Stimulated activated CD8-positive, alpha-beta memory T cell treated with anti-CD3 and anti-CD28 coated beads, Interleukin-7, amount 100 ng/mL, for 48 hours (primary cell): ENCODE measurements at places on chromosomes 5 and 9.

- DNase-seq = no peak
Measured at GRCh38 chr9:19223724-19224123, 6.8 kb upstream of the DENND4C start.

DNA sequence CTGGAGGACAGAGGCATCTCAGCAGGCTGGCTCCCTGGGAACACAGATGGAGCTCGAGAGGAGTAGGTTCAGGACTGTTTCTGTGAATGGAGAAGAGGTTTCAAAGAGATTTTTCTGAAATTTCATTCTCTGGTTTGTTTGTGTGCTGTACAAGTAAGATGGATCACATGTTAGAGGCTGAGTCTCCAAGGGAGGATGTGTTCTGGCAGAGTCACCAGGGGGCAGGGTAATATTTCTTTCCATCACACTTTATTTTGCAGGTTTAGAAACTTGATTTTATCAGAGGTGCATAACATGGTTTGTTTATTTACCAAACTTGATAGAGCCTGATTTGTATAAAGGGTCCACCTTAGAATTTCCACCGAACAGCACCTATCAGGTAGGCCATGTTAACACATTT lies 69.2 kb upstream of the ARL15 start:
- no peak for DNase-seq

GRCh38 chr9:83444110-83444509 lies 94.1 kb downstream of the FRMD3 start:
- DNase-seq = no peak

DNA sequence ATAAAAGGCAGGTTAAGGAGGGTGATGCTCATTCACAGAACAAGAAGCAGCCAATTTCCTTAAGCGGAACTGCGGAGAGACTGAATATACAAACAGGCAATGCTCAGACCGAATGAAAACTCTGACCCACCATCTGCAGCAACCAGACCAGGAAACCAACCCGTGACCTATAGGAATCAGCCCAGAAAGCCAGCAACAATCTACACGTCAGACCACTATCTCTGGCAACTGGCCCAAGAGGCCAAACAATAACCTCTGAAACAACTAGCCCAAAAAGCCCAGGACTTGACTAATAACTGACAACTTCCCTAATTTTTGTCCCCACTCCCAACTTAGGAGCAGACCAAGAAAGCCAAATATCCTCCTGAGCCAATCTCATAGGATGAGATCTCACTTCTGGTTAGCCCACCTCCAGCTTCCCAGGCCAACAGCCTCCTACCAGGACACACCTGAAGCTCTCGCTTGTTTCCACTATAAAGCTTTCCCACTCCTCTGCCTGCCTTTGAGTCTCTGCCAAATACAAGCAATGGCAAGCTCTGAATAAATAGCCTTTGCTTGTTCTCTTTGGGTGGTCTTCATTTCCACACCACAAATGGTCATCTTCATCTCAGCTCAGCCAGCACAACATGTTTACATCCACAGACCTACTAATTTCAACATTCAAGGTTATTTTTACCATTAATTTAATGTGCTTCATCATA lies 168.5 kb downstream of the HSD17B3 start:
- DNase-seq = no peak

- DNase-seq = no peak
Measured at GRCh38 chr9:87359264-87359663, 138.4 kb upstream of the DAPK1 start.

DNA sequence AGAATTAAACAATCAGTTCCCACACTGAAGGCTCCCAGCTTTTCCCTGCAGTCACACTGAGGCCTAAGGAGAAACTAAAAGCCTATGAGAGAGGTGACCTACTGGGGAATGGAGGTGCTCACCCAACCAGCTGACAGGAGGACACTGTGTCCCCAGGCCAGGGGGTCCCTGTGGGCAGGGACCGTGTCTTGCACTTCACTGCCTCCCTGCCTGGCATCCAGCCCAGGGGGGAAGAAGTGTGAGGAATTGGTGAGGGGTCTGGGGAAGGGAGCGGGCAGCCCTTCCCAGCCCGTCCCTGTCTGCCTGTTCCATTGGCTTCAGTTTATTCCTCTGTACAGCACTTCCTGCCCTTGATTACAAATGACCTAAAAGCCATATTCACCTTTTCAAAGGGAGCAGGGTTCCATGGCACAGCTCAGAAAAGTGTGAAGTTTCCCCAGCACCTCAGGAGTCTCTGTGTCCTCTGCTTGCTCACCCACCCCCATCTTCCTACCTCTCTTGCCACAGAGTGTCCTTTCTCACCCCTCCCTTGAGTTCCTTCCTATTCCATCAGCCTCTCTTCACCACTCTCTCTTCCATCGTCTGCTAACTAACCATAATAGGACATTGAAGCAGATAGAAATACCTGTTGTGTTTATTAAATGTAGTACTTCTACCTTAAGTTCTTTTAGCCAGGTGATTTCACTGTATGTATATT lies 12.9 kb downstream of the OTULINL start:
- DNase-seq = no peak

GRCh38 chr9:103037508-103038477 lies 42.7 kb downstream of the CYLC2 start:
- no peak for DNase-seq

- DNase-seq = no peak
Measured at GRCh38 chr5:35859101-35859661, 2.5 kb downstream of the IL7R start.
